ENCODE measurements at places on chromosomes 3 and 15. TPM values are rescaled to one million over a fixed set of nuclear protein-coding genes. Genes with fewer than 3 reads are reported as not detected.

RBP2 gene
- not detected for polyA plus RNA-seq

SPATA12 gene
- 0.11 TPM for polyA plus RNA-seq

BSN gene
- 0.11 TPM for polyA plus RNA-seq

SMAD6 gene
- 3.6 TPM for polyA plus RNA-seq

CFAP20DC gene
- polyA plus RNA-seq = 0.36 TPM

WDR73 gene
- 10.7 TPM for polyA plus RNA-seq

TEX9 gene
- polyA plus RNA-seq = 1.0 TPM

WNT7A gene
- 0.01 TPM for polyA plus RNA-seq

SLC7A14 gene
- under 0.01 TPM for polyA plus RNA-seq

REC114 gene
- polyA plus RNA-seq = not detected

CSNK1G1 gene
- 2.3 TPM for polyA plus RNA-seq

BBX gene
- polyA plus RNA-seq = 4.7 TPM
